ENCODE measurements at places on chromosomes 2 and 18. TPM values are rescaled to one million over a fixed set of nuclear protein-coding genes. Genes with fewer than 3 reads are reported as not detected.

DNA sequence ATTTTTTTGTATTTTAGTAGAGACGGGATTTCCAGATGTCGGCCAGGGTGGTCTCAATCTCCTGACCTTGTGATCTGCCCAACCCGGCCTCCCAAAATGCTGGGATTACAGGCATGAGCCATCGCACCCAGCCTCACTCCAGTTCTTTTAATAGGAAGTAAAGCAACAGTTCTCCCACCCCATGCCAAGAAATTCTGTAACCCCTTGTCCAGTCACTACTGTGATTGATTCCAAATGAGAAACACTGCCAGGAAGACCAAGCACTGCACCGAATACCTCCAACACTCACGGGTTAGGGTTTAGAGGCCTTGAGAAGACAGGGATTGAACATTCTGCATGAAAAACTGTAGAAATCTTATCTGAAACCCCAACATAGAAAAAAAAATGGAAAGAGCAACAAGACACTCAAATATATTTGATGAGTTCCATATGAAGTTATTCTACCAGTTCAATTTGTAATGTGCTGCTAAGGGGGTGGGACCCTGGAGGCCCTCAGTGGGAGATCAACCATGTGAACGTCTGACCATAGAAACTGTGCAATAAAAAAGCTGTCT, 48.2 kb upstream of the BIN1 start:
- DNase-seq: no peak

- DNase-seq: peak; percentile 10
These were observed 65.0 kb upstream of the TSPYL6 start for GRCh38 chr2:54321047-54321446.

MEP1B gene
- 0.08 TPM for total RNA-seq

COA5 gene
- total RNA-seq: 52.4 TPM

CNDP1 gene
- total RNA-seq: not detected

COPS8 gene
- total RNA-seq: 245 TPM

ATP6V1C2 gene
- not detected for total RNA-seq

DNA sequence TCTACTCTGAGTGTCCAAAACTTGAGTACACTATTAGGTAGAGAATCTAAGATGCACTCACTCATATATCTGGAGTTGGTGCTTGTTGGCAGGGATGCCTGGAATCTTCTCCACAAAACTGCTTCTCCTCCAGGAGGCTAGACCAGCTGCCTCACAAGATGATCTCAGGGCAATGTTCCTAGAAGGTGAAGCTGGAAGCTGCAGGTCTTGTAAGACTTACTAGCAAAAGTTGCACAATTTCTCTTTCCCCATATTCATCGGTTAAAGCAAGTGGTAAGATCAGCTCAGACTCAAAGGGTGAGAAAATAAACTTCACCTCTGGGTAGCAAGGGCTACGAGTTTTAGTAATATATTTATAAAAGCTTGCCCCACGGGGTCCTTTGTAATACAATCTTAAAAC, 454.4 kb upstream of the ACVR2A start:
- no peak for DNase-seq

DNA sequence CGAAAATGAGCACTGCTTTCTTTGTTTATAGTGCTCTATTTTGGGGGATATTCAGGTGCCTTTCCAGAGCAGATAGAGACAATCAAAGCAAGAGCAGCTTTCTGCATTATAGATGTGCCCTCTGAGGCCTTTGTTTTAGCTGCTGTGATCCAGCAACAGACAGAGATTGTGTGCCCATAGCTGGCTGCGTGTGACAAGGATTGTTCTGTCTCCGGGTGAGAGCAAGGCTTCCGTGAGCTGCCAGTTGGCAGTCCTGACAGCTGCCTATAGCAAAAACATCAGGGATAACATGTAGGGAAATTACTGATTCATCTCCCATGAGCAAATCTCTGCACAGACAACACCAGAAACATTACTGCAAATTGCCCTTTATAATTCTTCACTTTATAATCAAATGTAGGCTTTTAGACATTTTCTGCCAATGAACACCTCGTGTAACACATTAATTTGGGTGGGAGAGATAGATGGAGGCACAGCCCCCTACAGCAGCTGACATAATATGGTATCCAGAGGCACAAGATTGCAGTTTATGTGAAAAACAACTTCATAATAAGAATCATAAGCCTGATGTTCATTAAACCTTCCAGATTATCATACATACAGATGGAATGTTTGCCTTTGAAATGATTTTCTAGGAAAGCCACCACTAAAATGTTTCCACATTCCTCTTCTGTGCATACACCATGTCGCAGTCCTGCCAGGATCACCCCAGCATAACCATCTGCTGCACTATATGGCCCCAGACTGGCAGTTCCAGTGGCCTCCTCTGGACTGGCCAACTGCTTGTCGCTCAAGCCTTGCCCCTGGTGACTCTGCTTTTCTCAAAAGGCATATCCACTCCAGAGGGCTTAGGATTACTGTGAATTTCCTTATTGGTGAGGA, 131.2 kb downstream of the TRIB2 start:
- no peak for DNase-seq

IL36B gene
- total RNA-seq: not detected

GRCh38 chr18:48265328-48265727, 143.9 kb downstream of the ZBTB7C start:
- DNase-seq: no peak

CKAP2L gene
- total RNA-seq: 0.05 TPM

DNA sequence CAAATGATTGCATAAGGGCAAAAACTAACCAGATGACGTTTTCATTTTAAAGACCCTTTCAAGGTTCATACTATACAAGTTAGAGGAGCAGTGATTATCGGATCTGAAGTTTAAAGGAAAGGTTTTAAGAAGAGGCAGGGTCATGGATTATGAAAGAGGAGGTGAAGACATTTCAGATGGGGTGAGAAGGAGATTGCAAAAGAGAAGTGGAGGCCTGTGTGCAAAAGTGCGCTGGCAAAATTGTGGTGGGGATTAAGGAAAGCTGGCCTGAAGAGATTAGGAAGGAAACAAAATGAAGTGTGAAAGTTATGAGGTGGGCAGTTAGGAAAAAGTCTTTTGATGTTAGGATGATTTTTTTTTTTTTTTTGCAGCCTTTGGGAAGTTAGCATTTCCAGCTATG, 935.7 kb upstream of the FAM98A start:
- no peak for DNase-seq

GRCh38 chr18:74745633-74746403, 148.1 kb downstream of the ZNF407 start:
- DNase-seq: peak; percentile 52

DSG4 gene
- not detected for total RNA-seq

GRCh38 chr2:121707344-121707919, 29.2 kb downstream of the NIFK start:
- no peak for DNase-seq

GRCh38 chr2:109473616-109474318, 140.0 kb downstream of the SEPTIN10 start:
- DNase-seq: no peak

GRCh38 chr18:65279668-65280305, 471.0 kb upstream of the CDH7 start:
- DNase-seq: no peak

DNA sequence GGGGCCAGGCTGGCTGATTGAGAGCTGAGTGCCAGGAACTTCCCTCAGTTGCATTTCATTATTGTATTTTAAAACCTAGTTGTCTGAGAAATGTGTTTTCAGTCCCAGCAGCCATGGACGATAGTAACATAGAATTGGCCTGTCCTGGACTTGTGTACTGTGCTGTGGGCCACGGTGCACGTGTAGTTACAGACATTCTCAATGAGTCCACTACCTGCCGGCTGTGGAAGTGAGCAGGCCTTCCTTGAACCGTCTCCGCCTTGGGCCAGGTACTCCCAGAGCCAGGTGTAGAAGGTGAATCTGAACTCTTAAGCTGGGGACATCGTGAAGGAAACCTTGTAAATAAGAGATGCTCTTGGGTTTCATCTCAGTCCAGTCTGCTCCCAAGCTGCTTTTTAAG, 47.0 kb downstream of the UBE2F start:
- no peak for DNase-seq

GRCh38 chr2:126343136-126343535, 312.8 kb upstream of the GYPC start:
- DNase-seq: no peak

GRCh38 chr2:239424337-239425045, 23.7 kb upstream of the HDAC4 start:
- DNase-seq: no peak

DNA sequence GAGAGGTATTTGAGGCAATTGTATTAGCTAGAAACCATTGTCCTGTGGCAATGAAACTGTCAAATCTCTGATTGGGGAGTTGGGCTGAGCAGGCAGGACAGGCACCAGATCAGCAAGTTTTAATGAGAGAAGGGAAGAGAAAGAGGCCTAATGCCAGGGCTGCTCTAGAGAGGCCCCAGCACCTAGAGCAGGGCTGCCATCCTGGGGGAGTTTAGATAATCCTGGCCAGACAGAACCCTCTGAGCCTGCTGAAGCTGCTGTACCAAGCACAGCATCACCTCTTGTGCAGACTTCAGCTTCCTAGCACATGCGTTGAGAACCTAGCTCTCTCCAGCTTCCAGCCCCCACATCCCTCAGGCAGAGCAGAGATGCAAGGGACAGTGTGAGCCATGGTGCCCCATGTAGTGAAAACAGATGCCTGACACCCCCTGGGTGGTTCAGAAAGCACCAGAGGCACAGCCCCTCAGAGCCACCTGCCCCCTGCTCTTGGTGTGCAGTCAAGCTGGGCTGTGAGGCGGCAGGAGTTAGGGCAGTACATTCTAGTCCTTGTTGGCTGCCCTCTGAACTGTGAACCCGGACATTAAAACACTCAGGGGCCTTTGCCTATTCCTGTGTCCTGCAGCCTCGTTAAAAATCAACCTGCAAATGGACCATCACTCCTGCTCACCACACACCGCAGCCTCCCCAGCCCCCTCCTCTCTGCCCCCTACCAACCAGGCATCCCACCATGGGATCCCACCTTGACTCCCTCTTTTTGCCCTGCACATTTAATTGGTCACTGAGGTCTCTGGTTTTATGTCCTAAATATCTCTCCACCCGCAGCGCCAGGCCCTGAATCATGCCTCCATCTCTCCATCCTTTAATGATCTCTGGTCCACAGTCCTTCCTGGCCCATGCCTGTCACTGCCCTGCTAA, 52.7 kb downstream of the ADD2 start:
- no peak for DNase-seq

ANKRD44 gene
- total RNA-seq: 6.0 TPM

GRCh38 chr2:120348737-120349439, 3.0 kb downstream of the INHBB start:
- DNase-seq: no peak

WNT10A gene
- total RNA-seq: 63.4 TPM

CETN1 gene
- total RNA-seq: not detected

- DNase-seq: no peak
These were observed 9.6 kb downstream of the PTPRM start for GRCh38 chr18:7576685-7577084.

GRCh38 chr2:46200861-46201605, 96.2 kb upstream of the EPAS1 start:
- no peak for DNase-seq

RTTN gene
- 16.2 TPM for total RNA-seq

SPIRE1 gene
- 43.1 TPM for total RNA-seq

DNA sequence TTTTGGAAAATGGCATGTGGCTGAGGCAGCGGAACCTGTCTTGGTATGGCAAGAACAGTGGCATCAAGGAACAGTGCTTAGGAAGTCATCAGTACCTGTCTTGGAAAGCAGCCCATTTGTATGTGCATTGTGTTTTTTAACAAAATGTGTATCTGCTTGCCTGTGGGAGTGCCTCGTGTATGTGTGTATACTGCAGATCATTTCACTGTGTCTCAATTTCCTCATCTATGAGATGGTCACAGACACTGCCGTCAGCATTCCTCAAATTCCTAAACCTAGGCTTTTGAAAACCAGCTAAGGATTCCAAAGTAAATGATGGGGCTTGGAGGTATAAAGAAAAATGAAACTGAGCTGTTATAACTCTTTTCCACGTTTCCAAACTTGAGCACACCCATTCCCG, 441.3 kb downstream of the RND3 start:
- no peak for DNase-seq

ADD2 gene
- total RNA-seq: not detected

SFTPB gene
- total RNA-seq: not detected

DNA sequence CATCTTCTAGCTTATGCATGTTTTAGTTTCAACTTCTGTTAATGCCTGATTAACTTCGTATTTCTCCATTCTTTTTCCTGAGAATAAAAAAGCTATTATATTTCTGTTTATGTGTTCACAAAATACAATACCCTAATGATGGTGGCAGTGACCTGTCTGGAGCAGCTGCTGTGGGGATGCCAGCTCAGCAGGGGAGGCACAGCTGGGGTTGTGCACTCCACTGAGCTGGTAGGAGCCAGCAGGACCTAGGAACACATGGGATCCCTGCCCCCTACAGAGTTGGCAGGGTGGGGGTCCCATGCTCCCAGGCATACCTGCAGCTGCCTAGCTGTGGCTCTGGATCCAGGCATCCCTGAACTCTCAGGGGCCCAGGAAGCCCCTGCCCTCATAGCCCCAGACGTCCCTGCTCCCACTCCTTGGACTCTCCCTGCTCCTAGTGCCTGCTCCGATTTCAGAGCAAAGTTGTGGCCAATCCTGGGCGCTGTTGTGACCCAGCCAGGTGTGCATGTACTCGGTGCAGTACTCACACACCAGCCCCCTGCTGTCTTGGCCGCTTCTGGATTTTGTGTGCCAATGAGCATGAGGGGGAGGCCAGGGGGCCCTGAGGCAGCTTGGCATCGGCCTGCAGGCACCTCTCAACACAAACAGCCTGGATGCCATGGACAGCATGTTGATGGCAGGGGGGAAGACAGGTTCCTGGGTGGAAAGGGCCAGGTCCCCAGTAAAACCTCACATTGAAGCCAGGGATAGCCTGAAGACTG, 546.0 kb downstream of the ZNF804A start:
- DNase-seq: peak; percentile 31

PKP4 gene
- total RNA-seq: 35.7 TPM

DNA sequence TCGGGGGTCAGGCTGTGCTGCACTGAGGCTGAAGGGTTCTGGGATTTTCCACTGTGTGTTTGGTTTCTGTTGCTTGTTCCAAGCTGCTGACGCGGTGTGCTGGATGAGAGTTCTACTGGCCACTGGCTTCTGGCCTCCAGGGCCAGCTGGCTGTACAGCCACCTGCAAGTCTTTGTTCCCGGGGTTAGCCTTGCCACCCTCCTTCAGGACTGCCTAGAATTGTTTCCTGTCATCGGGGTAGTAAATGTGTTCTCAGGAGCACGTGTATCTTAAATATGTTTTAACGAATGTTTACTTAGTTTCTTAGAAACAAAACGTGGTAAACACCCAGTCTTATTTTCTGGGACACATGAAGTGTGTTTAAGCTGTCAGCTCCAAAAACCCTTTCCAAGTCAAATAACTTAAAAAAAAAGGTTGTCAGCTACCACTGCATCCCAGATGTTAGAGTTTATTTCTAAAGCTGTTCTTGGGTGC, 231.2 kb downstream of the AGAP1 start:
- no peak for DNase-seq

SLC11A1 gene
- total RNA-seq: 0.03 TPM

ARL6IP6 gene
- total RNA-seq: 19.7 TPM

CCDC141 gene
- 32.4 TPM for total RNA-seq

PARD3B gene
- 9.7 TPM for total RNA-seq

- no peak for DNase-seq
These were observed 156.7 kb downstream of the CPS1 start for GRCh38 chr2:210713122-210713521.

DRC1 gene
- total RNA-seq: not detected

SGPP2 gene
- total RNA-seq: not detected

Measured in myocyte (in vitro differentiated cells).